T-cell (primary cell): ENCODE measurements at places on chromosomes 7 and 10.

DNA sequence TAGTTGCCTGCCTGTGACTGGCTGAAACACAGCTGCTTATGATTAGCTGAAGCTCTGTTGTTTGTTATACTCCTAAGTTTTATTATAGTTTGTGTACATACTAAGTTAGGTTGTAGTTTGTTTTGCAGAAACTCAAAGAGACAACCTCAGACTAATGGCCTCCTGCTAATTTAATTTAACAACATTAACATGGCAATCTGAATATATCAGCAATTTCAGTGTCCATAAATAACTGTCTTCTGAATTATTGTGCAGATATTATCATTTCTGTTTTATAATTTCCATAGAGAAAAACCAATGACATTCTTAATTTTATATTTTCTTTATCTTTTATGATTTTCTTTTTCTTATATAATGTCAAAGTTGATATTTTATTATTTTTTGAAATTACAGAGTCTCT is 298.1 kb upstream of the PLXDC2 start:
- H3K4me3 ChIP-seq = no peak overlapping the region
- no peak for DNase-seq
- H3K27me3 ChIP-seq = no peaks in the 10 kb centered on the region

- H3K27me3 ChIP-seq = peaks cover 9% of the 10 kb centered on the region
- H3K36me3 ChIP-seq = no peaks in the 10 kb centered on the region
- no peak overlapping the region for H3K4me3 ChIP-seq
- no peak overlapping the region for H3K27ac ChIP-seq
Measured at GRCh38 chr10:78971094-78971682, 97.6 kb upstream of the ZMIZ1 start.

DNA sequence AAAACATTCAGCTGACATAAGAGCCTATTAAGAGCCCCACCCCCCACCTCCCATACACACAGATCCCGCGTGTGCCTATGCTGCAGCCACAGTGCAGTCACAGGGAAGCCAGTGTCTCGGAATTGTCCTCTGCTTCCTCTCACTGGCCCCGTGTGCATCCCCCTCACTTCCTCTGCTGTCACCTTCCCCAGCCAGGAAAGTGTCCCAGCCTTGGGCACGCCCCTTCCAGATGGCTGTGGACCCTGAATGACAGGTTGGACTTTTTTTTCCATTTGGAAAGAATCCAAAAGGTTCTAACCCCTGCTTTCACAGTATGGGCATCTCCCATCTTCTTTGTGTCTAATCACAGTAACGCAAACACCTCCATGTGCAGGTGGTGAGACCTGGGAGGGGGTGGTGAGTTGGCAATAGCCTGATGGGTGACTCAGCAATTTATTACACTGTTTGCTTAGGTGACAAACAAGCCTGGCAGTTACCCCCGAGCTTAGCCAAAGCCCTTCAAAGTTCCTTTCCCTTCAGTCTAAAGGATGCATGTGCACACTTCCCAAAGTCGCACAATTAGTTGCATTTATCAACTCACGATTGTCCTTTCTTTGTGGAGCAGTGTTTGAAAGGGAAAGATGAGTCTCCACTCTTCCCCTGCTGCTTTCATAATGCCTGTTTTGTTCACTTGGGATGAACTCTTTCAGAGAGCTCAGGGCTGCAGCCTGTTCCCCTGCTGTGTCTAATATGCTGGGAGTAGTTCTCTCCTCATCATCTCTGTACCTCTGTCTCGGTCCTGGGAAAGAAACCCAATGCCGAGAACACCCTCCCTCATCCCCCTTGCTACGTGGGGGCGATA is 67.5 kb upstream of the EFCAB10 start:
- H3K36me3 ChIP-seq = peaks cover 4% of the 10 kb centered on the region
- no peaks in the 10 kb centered on the region for H3K27me3 ChIP-seq

- no peak overlapping the region for H3K27ac ChIP-seq
- no peak overlapping the region for H3K4me3 ChIP-seq
- peaks cover 8% of the 10 kb centered on the region for H3K27me3 ChIP-seq
- no peaks in the 10 kb centered on the region for H3K36me3 ChIP-seq
- DNase-seq = no peak
- H3K4me1 ChIP-seq = peaks cover 3% of the 10 kb centered on the region
Measured at GRCh38 chr10:48606530-48607355, 1.9 kb upstream of the ARHGAP22 start.

- H3K4me1 ChIP-seq = peaks cover 15% of the 10 kb centered on the region
- H3K27me3 ChIP-seq = peaks cover 31% of the 10 kb centered on the region
- no peaks in the 10 kb centered on the region for H3K36me3 ChIP-seq
- H3K4me3 ChIP-seq = no peak overlapping the region
Measured at GRCh38 chr10:123136221-123136805, 543 bp downstream of the HMX3 start.

- no peak overlapping the region for H3K27ac ChIP-seq
- H3K27me3 ChIP-seq = no peaks in the 10 kb centered on the region
- DNase-seq = no peak
- no peaks in the 10 kb centered on the region for H3K4me1 ChIP-seq
- H3K36me3 ChIP-seq = no peaks in the 10 kb centered on the region
Measured at GRCh38 chr7:114405427-114405826, 9.2 kb upstream of the FOXP2 start.

DNA sequence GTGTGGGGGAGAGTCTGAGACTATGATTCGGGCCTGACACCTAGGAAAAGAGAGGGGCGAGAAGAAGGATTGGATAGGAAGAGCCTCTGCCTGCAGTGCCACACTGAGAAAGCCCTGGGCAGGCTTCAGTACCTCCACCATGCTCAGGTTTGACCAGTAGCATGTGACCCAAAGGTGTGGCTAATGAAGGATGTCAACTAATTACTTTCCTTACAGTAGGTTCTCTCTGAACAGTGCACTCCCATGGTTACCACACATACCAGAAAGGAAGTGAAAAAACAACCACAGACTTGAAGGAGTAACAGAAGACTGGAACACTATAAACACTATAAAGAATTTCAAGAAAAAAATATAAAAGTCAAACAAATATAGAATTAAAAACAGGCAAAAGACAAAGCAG is 46.2 kb downstream of the SEM1 start:
- no peaks in the 10 kb centered on the region for H3K27me3 ChIP-seq
- no peak for DNase-seq
- H3K4me3 ChIP-seq = no peak overlapping the region
- no peaks in the 10 kb centered on the region for H3K36me3 ChIP-seq
- no peak overlapping the region for H3K27ac ChIP-seq
- peaks cover 3% of the 10 kb centered on the region for H3K4me1 ChIP-seq

DNA sequence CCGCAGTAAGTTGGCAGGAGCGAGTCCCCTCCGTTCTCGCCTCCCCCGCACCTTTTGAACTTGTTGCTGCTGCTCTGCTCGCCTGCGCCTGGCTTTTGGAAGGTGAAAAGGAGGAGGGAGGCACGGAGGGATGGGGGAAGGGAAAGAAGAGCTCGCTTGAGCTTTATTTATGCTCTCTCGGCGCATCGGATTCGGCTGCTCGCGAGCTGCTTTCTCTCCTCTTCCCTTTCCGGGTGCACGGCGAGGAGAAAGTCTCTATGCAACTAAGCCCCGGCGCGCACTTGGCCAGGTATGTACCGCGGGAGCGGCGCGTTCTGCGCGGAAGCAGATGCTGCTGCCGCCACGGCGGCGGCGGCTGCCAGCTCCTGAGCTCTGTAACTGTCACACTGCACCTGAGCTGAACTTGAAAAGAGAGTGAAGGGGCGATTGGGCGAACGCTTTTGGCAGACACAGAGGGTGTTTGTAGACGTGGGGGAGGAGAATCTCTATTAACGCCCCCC is 551 bp downstream of the KCND2 start:
- H3K4me1 ChIP-seq = no peaks in the 10 kb centered on the region
- no peak overlapping the region for H3K27ac ChIP-seq
- no peaks in the 10 kb centered on the region for H3K36me3 ChIP-seq
- H3K27me3 ChIP-seq = peaks cover 18% of the 10 kb centered on the region
- no peak overlapping the region for H3K4me3 ChIP-seq

DNA sequence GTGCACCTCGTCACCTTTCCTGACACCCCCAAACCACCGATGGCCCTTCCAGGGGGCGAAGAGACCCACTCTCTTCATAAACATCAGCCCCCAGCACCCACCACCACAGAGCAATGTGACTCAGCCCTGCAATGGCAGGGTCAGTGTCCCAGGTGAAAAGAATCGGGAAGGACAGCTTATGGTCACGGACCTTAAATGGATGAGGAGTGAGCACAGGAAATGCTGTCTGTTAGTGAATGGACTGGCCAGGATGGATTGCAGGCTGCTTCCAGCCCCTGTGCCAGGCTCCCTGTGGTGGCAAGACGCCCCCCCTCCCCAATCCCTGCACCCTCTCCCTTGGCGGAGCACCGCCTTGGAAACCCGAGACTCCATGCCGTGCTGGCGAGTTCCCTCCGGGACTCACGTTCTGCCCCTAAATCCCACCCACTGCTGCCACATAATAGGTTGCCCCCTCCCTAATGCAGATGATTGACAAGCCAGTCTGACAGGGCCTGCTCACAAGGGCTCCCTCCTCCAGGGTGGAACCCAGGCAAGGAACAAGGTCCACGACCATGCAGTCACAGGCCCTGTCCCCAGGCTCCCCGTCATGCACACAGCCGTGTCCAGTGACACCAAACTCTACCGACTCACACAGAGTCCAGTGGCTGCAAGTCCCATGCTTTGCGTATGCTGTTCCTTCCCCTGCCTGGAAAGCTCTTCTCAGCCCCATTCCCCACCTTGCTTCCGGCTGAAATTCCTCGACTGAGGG is 7.3 kb downstream of the ASB13 start:
- H3K4me1 ChIP-seq = peaks cover 12% of the 10 kb centered on the region
- H3K27me3 ChIP-seq = no peaks in the 10 kb centered on the region
- DNase-seq = no peak
- H3K4me3 ChIP-seq = no peak overlapping the region
- no peaks in the 10 kb centered on the region for H3K36me3 ChIP-seq
- no peak overlapping the region for H3K27ac ChIP-seq

DNA sequence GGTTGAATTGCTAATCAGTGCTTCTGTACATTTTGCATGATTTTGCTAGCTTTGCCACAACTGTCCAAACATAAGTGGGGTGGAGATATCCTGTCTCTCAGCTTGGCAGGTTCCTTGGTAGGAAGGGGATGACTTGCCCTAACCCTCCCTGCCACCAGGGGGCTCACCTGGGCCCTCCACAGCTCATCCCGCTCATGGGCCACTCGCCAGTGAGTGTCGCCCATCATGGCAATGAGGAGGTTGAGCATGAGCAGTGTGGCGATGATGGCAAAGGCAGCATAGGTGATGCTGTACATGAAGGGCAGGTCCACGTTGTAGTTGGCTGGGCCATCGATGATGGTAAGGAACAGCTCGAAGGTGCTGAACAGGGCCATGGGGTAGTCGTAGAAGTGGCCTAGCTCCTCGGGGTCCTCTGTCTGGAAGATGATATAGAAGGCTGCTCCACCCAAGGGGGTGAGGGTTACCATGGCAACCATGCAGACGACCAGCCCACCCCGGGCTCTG is 12.2 kb downstream of the TRPV6 start:
- H3K27me3 ChIP-seq = peaks cover 8% of the 10 kb centered on the region
- no peak overlapping the region for H3K4me3 ChIP-seq

DNA sequence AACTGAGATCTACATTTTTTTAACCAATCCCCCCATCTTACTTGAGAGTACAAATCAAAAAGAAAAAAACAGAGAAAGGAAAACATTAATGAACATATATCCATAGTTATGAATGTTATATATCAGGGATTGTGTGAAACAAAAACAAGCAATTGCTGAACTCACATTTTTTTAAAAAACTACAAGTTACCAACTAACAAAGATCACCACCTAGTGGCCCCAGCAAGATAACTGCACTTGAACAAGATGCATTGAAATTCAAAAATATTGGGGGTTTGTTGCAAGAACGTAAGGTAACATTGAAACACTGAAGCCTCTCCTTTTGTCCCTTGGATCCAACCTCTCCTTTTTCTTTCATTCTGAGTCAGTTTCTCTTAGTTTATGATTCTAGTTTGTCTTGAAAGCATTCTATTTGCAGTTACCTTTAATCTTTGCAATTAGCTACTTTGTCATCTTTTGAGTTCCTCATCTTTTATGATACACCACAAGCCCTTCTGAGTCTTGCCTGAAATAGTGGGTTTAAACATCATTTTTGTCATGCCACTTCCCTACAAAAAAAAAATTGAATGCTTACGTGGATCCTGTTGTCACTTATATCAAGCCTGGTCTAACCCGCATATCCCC is 87.3 kb upstream of the TES start:
- H3K36me3 ChIP-seq = no peaks in the 10 kb centered on the region
- no peaks in the 10 kb centered on the region for H3K4me1 ChIP-seq
- H3K27ac ChIP-seq = no peak overlapping the region

GRCh38 chr7:11702938-11703337 is 129.1 kb downstream of the THSD7A start:
- H3K4me3 ChIP-seq = no peak overlapping the region
- no peak overlapping the region for H3K27ac ChIP-seq
- DNase-seq = no peak
- H3K36me3 ChIP-seq = no peaks in the 10 kb centered on the region
- no peaks in the 10 kb centered on the region for H3K4me1 ChIP-seq

DNA sequence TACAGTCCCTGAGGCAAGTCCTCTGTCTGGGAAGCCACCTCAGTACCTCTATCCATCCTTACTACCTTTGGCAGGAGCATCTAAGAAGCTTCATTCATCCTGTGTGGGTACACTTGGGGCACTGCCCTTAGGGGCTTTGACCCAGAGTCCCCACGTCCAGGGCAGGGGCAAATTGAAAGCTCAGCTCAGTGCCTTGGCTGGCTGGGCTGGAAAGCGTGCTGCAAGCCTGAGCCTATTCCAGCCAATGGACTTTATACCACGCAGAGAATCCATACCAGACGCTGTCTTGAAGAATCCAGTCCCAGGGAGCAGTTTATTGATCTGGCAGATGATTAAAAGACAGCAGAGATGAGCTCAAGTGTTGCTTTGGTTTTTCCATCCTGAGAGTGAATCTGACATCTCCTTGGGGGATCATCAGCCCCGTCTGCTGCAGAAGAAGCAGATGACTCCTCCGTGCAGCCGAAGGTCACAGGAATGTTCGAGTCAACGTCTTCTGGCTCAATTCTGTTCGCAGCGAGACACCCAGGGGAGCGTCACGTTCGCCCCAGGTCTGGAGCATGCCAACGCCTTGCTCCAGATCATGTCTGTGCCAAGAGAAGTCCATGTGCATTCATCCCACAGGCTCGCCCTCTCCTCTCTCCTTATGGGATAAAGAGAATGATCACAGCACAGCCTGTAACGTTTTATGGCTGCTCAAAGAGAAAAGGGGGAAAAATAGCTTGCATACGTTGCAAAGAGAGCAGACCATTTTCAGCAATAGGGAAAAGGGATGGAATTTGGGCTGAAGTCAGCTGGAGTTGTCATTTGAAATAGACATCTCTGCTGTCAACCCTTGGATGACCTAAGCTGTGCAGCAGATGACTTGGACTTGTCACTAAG is 35.8 kb upstream of the LYZL1 start:
- H3K4me1 ChIP-seq = no peaks in the 10 kb centered on the region
- DNase-seq = no peak
- no peak overlapping the region for H3K27ac ChIP-seq
- H3K27me3 ChIP-seq = peaks cover 9% of the 10 kb centered on the region
- H3K4me3 ChIP-seq = no peak overlapping the region

DNA sequence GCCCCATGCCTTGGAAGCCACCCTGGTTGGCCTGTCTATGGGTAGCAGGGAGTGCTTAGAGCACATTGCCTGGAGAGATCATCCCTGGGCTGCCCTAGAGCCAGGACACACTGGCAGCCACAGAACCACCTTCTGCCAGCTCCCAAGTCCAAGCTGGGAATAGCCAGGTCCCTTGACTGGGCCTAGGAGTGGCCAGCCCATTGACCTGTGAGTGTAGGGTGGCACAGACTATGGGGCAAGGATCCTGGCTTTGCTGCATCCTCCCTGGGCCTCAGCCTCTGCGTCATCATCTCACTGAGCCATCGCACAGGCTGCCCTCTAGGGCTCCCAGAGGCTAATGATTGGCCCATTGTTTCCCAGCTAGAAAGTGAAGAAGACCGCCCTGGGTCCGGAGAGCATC is 7.0 kb downstream of the AQP1 start:
- no peak for DNase-seq
- H3K27me3 ChIP-seq = peaks cover 4% of the 10 kb centered on the region
- no peak overlapping the region for H3K4me3 ChIP-seq
- H3K4me1 ChIP-seq = no peaks in the 10 kb centered on the region
- H3K27ac ChIP-seq = no peak overlapping the region
